ENCODE measurements at places on chromosomes 13 and 19. TPM values are rescaled to one million over a fixed set of nuclear protein-coding genes. Genes with fewer than 3 reads are reported as not detected.

The APLP1 gene
- polyA plus RNA-seq = 5.8 TPM

GRCh38 chr19:17209126-17210036 lies 5.8 kb upstream of the USE1 start:
- DNase-seq = no peak

DNA sequence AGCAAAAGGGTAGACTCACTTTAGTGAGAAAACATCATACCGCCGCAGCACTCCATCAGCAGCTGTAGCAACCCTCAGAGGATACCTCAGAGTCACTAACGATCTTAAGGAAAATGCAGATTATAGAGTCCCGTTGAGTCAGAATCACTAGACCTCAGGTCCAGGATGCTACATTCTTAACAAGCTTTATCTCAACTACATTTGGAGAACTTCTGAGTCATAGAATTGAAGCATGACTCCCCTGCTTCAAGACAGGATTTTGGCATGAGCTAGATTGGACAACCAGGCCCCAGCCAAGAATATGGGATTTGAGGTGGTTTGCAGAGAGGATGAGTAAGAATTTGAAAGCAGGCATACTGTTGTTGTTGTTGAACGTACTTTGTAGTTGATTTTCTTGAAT lies 118.9 kb upstream of the UBL3 start:
- DNase-seq = no peak

DNA sequence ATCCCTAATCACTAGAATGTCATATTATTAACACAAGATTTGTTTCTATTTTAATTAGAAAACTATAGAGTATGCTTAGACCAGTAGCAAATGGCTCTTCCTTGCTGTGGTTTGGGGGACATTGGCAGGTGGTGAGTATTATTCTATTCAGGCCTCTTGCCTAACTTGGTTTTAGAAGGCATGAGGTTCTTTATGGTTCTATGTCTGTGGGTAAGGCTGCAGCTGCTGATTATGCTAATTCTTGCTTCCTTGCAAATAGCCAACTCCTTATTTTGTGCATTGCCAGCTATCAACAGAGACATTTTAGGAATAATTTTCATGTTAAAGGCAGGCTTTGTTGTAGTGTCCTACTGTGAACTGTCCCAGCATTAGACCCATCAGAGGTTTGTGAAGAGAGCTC lies 1344.9 kb downstream of the UQCRFS1 start:
- no peak for DNase-seq

The CNN1 gene
- polyA plus RNA-seq = 3,172 TPM

GRCh38 chr13:60754211-60755090 lies 357.4 kb downstream of the TDRD3 start:
- no peak for DNase-seq

GRCh38 chr13:108985166-108985565 lies 355.8 kb downstream of the MYO16 start:
- no peak for DNase-seq

DNA sequence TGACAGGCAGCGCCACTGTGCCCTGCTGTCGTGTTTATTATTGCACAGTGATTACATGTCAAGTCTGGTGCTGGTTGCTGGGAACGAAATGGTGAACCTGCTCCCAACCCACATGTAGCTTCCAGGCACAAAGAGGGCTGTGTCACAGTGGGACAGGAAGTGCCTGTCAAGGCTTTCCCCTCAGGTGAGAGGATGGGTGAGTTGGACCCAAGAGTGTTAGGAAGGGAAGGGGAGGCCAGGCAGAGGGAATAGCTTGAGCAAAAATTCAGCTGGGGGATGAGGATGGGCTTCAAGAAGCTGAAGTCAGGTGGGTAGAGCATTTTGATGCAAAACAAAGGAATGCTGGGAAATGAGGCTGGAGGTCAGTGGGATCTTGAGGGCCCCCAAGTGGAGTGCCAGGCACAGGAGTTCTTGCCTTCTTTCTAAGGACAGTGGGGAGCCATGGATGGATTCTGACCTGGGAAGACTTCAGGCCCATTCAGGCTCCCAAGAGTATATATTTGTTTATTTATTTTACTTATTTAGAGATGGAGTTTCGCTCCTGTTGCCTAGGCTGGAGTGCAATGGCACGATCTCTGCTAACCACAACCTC lies 8.5 kb upstream of the QTRT1 start:
- no peak for DNase-seq
